ENCODE measurements at places on chromosomes 4 and X.

- peak; percentile 68 for DNase-seq
Observed at GRCh38 chrX:85084770-85085393, 81.2 kb downstream of the APOOL start.

DNA sequence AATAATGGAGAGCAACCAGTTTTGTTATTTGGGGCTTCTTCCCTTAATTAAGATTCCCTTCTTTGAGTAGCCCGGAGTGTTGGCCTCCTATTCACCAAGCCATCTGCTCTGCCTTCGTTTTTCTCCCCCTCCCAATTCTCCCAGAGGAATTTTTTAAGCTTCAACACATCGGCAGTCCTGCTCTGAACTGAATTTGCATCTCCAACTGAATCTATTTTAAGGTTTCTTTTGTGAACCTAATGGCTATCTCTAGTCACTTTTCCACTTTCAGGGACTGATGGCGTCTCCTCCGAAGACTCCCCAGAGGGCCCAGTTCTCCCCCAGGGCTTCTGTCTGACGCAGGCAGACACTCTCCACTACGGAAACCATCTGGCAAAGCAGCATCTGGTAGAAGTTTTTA, 280.2 kb downstream of the ADGRA3 start:
- no peak for DNase-seq

DNA sequence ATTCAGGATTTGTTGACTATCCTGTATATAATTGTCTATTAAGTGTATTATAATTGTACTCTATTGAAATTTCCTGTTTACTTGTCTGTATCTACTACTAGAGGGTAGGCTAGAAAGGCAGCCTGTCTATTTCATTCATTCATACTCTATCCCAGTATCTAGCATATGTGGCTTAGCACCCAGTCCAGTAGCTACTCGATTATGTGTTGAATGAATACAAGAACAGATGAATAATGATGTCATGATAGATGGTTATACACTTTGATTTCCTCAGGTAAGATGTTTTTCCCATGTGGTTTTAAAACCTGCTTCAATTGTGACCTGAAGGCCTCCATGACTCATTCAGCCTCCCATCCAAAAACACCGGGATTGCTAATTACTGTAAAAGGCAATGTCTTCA, 68.0 kb downstream of the IL21 start:
- no peak for DNase-seq

DNA sequence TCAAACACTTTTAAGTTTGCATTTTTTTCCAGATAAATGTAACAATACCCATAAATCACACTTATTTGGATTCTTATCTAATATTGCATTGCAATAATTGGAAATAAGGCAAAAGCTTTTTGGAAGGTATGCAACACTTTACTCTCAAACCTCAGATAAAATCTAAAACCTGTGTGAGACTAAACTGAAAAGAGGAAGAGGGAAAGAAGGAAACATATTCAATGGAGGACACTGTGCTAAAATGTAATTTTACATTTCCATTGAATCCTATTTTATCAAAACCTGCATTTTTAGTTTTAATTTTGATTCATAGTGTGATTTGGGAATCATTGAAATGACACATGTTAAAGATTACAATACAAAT, 99.4 kb downstream of the HPGD start:
- DNase-seq, result no peak

- no peak for DNase-seq
Observed at GRCh38 chr4:77911842-77912450, 49.3 kb downstream of the MRPL1 start.
